ENCODE measurements at places on chromosomes 4 and X.

DNA sequence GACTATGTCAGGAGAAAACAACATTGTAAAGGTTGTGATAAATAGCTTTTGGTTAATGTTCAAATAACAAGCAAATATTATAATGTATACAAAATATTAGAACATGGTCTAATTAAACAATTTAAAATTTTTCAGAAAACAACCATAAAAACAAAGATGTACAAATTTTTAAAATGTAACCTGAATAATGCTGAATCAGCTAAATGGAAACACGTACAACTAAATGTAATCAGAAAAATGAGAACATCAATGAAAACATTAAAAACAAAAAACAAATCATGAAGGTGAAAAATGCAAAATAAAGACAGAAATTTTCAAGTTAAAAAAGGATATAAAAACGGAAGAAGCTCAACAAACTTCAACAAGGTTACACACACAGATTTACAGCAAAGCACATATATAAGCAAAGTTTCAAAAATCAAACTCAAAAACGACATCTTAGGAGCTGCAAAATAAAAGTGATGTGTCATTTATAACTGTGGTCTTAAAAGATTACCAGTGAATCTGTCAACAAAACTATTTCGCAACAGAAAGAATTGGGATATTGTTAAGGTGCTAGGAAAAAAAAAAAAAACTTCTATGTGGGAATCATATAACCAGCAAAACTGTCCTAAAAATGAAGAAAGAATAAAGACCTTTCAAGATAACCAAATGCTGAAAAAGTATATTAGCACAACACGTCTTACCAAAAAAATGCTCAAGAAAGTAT is 31.8 kb downstream of the ZNF732 start:
- no peak for DNase-seq

DNA sequence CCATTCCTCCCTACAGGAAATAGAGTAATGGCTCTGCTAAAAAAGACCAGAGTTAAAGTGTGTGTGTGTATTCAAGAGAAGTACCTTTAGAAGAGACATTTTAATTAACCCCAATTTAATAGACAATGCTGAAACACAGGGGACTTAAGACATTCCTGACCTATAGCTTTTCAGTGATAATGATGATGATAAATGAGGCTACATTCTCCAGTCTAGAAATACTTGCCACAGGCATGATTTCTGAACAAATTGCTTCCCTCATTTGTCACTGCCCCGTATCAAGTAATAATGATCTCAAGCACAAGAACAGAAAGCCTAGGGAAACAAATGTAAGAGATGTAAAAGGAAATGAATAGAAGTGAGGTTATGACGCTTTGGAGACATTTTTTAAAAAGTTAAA is 117.1 kb downstream of the UNC5C start:
- DNase-seq: no peak

GRCh38 chr4:28682847-28683246 is 1822.2 kb downstream of the STIM2 start:
- DNase-seq: no peak

DNA sequence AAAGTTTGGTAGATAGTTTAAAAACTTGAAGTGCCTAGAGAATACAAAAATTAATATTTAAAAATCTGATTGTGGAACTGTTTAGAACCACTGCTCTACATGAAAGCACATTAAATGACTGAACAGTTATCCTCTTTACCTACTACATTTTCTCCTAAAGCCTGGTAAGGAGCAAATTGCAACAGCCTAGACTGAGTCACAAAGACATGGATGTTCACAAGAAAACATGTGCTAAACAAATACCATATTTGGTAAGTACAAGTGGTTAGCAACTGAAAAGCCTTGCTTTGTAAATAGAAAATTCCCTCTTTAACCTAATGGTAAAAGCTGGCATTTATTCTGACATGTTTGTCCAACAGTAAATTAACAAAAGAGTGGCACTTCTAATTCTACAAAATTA is 203.1 kb downstream of the FBXO8 start:
- no peak for DNase-seq

DNA sequence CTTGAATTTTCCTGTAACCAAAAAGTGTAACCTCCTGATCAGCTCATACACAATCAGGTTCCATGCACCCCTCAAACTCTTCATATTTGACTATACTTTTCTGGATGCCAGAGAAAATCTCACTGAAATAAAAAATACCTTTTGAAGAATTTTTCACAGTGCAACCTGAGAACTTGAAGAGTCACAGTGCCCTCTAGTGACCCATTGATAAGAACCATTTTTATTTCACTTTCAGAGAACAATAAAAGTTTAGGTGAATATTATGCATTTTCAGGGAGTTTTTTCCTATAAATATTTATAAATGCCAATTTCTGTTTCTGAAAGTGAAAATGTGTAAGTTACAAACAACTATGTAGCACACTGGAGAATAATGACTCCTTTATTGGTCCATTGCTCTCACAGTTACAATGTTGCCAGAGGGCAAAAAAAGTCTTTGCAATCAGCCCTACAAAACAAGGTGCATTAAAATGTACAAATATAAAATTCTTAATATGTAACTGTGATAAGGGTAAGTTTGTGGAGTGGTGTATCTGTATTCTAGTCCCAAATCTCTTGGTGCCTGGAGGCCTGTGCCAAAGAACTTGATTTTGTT is 153.6 kb upstream of the INTU start:
- DNase-seq: no peak

DNA sequence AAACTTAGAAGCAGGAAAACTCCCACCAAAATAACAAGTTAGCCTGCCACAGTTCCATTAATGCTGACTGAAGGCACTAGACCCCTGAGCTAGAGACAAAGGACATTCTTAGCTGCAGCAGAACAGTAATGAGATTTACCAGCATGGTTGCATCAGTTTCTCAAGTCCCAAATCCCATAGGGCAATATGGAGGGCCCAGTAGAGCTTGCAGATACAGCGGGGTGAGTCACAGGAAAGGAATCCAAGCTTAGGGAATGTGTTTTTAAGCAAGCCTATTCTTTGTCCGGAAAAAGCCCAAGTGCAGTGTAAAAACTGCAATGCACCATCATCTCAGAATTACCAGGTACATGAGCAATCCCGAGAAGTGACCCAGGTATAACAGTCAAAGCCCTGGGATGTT is 51.3 kb upstream of the EXOC1L start:
- DNase-seq: no peak

- no peak for DNase-seq
These were observed 72.6 kb downstream of the DMD start for GRCh38 chrX:33138677-33139249.

DNA sequence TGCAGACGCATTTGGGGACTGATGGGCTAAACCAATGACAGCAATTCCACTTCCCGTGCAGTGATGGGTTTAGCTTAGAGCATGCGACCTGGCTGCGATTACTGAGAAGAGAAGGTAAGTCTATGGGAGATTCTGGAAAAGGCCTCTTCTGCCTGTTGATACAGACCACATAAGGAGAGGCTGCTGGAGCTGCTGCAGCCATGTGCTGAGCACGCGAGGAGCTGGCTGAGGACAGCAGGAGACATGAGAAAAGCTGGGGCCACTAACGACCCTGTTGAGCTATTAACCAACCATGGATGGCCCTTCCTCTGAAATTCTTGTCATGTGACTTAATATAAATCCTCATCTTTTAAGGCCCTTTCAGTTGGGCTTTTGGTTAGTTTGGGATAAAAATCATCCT is 199.9 kb downstream of the PRDM5 start:
- DNase-seq: no peak

GRCh38 chr4:136458326-136458725 is 1074.0 kb downstream of the PCDH18 start:
- DNase-seq: no peak

DNA sequence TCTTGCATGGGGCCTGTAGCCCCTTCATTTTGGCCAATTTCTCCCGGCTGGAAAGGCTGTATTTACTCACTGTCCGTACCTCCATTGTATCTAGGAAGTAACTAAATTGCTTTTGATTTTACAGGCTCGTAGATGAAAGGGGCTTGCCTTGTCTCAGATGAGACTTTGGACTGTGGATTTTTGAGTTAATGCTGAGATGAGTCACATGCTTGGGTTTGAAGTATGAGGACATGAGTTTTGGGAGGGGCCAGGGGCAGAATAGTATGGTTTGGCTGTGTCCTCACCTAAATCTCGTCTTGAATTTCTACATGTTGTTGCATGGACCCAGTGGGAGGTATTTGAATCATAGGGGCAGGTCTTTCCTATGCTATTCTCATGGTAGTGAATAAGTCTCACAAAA is 407.6 kb upstream of the NDST3 start:
- DNase-seq: no peak

Data from stimulated activated CD4-positive, alpha-beta T cell treated with anti-CD3 and anti-CD28 coated beads, TNF-alpha, amount 100 ng/mL, for 24 hours (primary cell).